ENCODE measurements at places on chromosomes 12 and 14. TPM values are rescaled to one million over a fixed set of nuclear protein-coding genes. Genes with fewer than 3 reads are reported as not detected.
A peak's percentile ranks its signal among the peaks of the same experiment; 100 is the strongest.

GRCh38 chr12:19456176-19456575, 16.9 kb downstream of the AEBP2 start:
- DNase-seq = no peak

Gene NOVA1
- total RNA-seq = 4.4 TPM

Gene PRIMA1
- total RNA-seq = 2.3 TPM

DNA sequence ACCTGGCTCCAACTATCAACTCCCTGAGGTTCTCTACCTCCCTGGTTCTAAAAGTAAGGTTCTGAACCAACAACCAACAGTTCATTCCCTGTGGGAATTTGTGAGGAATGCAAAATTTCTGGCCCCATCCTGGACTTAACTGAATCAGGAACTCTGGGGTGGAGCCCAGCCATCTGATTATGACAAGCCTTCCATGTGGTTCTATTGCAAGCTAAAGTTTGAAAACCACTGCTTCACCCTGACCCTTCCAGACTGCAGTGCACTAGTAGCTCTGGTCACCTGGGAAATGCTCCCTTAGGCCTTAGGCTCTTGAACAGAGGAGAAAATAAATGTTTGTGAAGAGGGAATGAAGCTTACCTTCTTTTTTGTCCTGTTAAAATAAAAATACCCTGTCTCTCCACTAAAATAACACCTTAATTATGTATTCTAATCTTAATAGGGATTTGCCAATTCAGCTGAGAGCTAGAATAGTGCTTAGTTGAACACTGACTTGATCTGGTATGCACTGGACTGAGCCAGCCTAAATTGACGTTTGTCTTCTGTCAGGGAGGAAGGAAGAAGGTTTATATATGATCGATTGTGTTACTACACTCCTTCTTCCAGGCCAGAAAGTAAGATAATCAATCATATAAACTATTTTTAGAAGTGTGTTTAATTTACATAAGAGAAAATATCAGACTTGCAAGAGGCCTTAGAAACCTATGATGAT, 39.1 kb upstream of the DDHD1 start:
- no peak for DNase-seq

Gene PALS1
- 11.5 TPM for total RNA-seq

Gene GLI1
- 0.83 TPM for total RNA-seq

DNA sequence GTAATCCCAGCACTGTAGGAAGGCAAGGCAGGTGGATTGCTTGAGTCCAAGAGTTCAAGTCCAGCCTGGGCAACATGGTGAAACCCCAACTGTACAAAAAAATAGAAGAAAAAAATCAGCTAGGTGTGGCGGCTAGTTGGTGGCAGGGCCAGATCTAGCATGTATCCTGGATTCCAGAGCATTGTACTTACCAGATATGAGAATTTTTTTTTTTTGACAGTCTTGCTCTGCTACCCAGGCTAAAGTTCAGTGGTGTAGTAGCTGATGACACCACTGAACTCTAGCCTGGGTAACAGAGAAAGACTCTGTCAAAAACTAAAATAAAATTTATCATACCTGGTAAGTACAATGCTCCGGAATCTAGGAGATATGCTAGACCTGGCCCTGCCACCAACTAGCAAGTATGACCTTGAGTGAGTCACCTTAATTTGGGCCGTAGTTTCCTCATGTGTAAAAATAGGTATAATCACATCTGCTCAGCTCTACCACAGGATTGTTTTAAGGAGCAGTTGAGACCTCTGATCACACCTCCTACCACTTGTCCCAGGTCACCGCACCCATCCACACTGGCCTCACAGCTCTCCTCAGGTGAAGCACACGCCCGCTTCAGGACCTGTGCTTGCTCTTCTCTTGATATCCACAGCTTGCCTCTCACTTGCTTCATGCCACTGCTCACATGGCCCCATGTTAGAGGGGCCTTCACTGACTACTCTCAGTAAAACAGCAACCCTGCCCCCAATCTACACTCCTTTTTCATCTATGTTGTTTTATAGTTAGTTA, 140.2 kb downstream of the STXBP6 start:
- DNase-seq = no peak

Gene NRIP2
- 2.9 TPM for total RNA-seq

DNA sequence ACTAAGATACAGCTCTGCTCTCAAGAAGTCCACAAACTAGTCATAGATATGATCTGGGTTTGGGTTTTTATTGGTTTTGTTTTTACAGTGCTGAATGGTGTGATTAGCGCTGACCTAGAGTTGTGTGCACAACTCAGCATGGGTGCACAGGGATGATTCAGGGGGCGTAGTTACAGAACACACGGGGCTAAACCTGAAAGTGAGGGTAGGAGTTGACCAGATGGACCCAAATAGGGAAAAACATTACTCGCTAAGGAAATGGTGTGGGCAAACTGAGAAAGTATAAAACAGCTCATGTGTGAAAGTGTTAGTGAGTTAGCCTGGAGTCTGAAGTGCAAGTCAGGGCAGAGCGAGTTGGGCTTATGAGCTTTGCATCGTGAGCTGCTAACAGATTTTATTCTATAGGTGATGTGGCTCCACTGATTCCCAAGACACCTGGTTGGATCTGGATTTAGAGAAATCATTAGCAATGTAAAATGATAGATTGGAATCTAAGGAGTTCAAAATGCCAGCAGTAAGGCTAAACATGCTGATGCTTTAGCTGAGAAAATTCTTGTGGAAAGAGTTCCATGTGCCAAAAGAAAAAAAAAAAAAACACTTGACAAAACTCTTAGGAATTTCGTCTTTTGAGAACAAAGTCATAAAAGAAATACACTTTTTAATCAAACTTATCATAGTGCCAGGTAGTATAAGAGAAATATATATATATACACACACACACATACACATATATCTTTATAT, 134.9 kb downstream of the SLC5A8 start:
- no peak for DNase-seq

Gene B3GNT4
- total RNA-seq = not detected

DNA sequence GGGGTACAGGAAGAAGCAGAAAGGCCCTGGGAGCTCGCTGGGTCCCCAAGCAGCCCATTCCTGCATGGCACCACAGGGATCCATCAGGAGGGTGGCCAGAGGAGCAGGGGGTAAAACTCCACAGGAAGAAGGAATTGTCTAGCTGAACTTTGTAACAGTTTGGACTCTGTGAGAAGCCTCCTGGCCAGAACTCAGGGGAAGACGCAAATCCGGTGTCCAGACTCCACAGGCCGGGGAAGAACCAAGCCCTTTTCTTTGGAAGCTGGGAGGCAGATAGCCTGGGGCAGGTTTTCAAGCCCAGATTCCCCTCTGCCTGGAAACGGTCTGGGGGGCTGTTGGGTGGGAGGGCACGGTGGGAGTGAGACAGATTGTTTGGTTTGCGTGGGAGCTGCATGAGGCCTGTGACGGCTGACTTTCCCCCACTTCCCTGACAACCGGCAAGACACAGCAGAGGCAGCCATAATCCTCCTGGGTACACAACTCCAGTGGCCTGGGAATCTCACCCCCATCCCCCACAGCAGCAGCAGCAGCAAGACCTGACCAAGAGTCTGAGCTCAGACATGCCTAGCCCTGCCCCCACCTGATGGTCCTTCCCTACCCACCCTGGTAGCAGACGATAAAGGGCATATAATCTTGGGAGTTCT, 16.7 kb downstream of the GPHB5 start:
- no peak for DNase-seq

Gene LMNTD1
- 0.51 TPM for total RNA-seq

DNA sequence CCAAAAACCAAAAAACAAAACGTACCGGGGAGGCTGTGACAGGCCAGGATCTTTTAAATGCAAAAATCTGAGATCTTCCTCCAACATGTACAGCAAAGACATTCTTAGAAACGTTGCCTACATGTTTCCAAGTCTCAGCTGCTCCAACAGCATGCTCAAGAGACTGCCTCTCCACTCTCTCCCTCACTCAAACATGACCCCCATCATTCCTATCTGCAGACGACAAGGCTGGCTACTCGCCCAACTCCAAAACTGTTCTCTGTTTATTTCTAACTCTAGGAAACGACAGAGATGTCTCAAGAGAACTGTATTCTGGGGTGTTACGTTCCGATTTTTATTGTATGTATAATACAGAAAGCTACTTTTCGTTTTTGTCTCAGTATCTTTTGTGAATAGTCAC, 57.5 kb upstream of the TMCC3 start:
- no peak for DNase-seq

Gene KRT74
- not detected for total RNA-seq

- DNase-seq = no peak
Measured at GRCh38 chr14:68255693-68256178, 436.2 kb downstream of the RAD51B start.

Gene ARHGAP5
- 253 TPM for total RNA-seq

Gene ASB2
- 156 TPM for total RNA-seq

DNA sequence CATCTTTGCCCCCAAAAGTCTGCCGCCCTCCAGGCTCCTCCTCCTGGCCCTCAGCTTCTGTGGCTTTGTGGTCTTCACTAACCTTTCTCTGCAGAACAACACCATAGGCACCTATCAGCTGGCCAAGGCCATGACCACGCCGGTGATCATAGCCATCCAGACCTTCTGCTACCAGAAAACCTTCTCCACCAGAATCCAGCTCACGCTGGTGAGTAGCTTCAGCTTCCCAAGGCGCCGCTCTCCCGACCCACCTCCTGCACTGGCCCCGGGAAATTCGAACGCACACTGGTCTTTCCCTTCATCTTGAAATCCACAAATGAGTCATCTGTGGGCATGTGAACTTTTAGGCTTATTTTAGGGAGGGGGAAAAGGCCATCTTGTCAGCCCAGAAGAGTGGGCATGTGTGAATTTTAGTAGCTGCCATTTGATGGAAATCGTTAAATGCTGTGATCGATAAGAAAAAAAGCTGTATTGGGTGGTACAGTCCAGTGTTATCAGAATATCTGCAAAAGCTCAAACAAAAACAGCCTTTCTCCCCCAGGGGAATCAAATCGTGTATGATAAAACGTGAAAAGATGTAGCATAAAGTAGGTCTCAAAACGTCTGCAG, 700 bp downstream of the SLC35E3 start:
- DNase-seq = peak; percentile 80

Gene PLBD1
- 33.8 TPM for total RNA-seq

All from cardiac septum (tissue), 1 donor.